ENCODE measurements at places on chromosomes 13 and 19. TPM values are rescaled to one million over a fixed set of nuclear protein-coding genes. Genes with fewer than 3 reads are reported as not detected.

TNNT1 gene
- not detected for total RNA-seq

GFY gene
- not detected for total RNA-seq

FLT1 gene
- total RNA-seq = 3.0 TPM

C1QTNF9B gene
- total RNA-seq = not detected

PLK5 gene
- total RNA-seq = not detected

B3GNT3 gene
- total RNA-seq = 127 TPM

LRRC25 gene
- 3.3 TPM for total RNA-seq

IGFL4 gene
- total RNA-seq = not detected

ZSWIM4 gene
- total RNA-seq = 9.1 TPM

CYP2F1 gene
- total RNA-seq = not detected

GPR12 gene
- not detected for total RNA-seq

NMRK2 gene
- not detected for total RNA-seq
